ENCODE measurements at places on chromosomes 4 and X.

DNA sequence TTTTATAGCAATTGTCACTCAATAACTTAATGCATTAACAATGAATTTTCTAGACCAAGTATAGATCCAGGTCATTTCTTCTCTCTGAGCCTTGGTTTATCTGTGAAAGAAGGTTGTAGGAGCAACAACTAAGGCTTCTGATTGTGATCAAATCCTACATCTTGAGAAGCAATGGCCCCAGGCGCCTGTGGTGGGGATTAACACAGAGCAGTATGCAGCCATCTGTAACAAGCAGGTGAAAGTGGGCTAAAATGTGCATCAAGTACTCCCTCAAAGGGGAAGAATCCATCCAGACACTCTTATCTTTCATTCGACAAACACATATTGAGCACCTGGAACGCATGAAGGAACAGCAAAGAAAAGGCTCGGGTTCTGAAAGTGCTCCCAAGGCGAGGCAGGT is 19.1 kb upstream of the SETD7 start:
- DNase-seq = no peak

GRCh38 chr4:67130411-67130810 is 414.9 kb downstream of the CENPC start:
- no peak for DNase-seq

GRCh38 chr4:152996111-152996571 is 60.0 kb downstream of the FHDC1 start:
- no peak for DNase-seq

- DNase-seq = no peak
These were observed 114.5 kb downstream of the COL4A6 start for GRCh38 chrX:108323751-108324150.

DNA sequence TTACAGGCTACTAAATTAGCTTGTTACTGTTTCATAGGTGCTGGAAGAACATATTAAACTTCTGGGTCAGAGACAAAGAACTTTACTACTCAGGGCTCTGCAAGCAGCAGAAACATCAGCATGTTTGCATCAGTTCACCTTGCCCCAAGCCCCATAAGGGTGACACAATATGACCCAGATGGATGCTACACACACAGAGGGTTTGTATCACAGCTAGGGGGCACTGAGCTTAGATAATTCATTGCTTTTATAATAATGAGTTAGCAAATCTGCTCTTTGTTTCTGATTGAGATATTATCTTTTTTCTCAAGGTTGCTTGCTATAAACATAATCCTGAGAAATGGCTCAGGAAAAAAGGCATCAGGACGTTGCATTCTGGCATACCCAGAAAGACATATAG is 4.8 kb upstream of the SYNPO2 start:
- DNase-seq = no peak

GRCh38 chr4:100981447-100982204 is 365.7 kb downstream of the PPP3CA start:
- no peak for DNase-seq

GRCh38 chrX:132776486-132777210 is 181.8 kb downstream of the HS6ST2 start:
- DNase-seq = no peak

DNA sequence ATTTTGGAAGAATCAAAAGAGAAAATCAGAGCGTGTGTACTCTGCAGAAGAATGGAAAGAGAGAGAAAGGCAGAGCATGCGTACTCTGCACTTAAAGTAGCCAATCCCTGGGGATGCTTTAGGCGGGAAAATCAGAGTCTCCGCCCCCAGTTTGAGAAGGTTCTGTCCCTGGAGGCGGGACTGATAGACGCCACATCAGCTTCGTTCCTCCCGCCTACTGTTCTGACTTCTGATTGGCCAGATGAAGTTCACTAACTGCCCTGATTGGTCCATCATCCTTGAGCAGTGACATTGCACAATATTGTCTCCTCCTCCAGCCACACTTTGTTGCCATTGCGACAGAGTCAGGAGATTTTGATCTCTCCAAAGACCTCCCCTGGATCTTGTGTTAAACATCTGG is 23.8 kb downstream of the SSX1 start:
- no peak for DNase-seq

GRCh38 chrX:11786862-11787261 is 28.8 kb downstream of the MSL3 start:
- no peak for DNase-seq

- DNase-seq = no peak
These were observed 51.1 kb downstream of the GPC4 start for GRCh38 chrX:133364196-133364595.

GRCh38 chr4:156779042-156779441 is 192.6 kb downstream of the PDGFC start:
- DNase-seq = no peak

GRCh38 chr4:181488926-181489325 is 754.3 kb upstream of the TENM3 start:
- no peak for DNase-seq

GRCh38 chr4:22814906-22815305 is 122.2 kb downstream of the GBA3 start:
- DNase-seq = no peak

- DNase-seq = no peak
These were observed 45.1 kb downstream of the SPATA4 start for GRCh38 chr4:176150356-176150682.
